ENCODE measurements at places on chromosomes 7 and 10.

DNA sequence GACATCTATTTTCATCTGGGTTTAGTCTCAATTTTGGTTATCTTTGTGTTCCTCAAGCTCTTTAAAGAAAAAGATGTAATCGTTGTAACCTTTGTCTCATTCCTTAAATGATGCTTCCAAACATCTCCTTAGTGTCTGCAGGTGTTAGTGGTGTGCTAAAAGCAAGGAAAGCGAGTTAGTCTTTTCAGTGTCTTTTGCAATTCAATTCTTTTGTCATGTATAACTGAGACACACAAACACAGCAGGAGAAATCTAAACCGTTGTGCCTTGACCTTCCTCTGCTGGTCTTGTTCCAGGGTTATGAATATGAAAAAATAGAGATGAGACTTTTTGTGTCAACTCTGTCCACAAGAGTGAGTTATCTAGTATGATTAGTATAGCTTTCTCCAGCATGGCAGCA lies 40.7 kb downstream of the PIK3CG start:
- H3K27ac ChIP-seq, result no peak overlapping the region
- no peak for DNase-seq
- H3K4me1 ChIP-seq, result peaks cover 17% of the 10 kb centered on the region

DNA sequence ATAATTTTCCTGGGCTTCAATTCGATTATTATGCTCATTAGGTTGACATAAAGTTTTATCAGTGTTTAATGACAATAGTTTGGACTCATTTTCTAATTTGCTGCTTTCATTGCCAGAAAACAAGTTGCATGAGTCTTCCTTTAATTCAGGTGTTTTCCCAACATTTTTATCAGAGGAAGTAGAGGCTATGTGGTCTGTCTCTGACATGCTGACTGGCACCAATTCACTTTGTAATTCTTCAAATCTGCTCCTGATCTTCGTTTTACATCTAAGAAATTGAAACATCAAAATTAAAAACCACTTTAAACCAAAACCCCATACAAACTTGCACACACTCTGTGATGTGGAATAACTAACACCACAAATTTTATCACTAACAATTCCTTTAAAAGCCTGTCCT lies 10.9 kb downstream of the CCDC186 start:
- peak overlapping the region; percentile 47 for H3K27ac ChIP-seq
- no peak for DNase-seq
- H3K4me1 ChIP-seq, result peaks cover 40% of the 10 kb centered on the region
- H3K27me3 ChIP-seq, result no peaks in the 10 kb centered on the region

DNA sequence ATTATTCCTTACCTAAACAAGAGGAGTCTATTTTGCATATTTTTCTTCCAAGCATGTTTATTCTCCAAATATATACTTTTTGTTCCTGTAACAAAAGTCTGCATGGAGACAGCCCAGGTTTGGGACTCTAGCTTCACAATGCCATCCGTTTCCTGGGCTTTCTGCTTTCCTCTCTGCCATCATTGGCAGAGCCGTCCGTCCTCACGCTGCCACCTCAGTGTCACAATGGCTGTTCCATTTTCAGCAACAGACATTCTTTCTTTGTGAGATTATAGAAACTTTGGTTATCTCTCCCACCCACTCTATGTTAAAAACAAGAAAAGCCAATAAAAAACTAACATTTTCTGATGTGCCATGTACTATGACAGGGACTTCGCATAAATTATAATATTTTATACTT lies 825.2 kb downstream of the REEP3 start:
- H3K36me3 ChIP-seq, result no peaks in the 10 kb centered on the region
- no peaks in the 10 kb centered on the region for H3K4me1 ChIP-seq
- no peak overlapping the region for H3K4me3 ChIP-seq

DNA sequence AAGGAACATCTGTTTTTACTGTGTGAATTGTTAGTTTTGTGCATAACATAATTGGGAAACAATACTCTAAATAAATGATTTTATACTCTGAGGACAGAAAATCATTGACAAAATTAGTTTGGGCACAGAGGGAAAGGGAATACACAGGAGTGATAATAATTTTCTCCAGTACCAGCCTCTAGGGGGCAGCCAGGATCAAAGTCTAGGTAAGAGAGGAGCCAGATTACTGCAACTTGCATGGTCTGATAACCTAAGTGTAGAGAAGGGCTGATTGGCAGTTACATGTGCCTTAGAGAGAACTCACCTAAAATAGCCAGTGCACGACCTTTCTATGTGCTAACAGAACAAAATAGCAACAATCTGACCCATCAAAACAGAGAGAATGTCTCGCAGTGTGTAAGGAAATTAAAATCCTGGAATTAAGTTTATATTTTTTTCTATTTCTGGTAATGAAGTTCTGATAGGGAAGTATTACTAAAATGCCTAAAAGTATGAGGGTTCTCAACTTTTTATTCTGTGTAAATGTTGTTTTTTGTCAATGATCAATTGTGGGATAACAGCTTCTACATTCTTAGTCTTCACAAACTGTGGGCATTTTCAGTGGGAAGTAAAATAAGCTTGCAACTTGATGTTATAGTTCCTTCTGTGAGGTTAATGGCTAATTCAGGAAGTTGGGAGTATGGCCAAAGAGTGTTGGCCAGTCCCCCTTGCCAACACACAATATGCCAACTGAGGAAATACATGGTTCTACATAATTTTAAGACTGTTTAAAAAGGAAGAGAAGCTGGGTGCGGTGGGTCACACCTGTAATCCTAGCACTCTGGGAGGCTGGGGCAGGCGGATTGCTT lies 66.4 kb downstream of the EXOC6 start:
- H3K4me1 ChIP-seq, result no peaks in the 10 kb centered on the region
- no peak overlapping the region for H3K4me3 ChIP-seq
- peak; percentile 68 for DNase-seq

DNA sequence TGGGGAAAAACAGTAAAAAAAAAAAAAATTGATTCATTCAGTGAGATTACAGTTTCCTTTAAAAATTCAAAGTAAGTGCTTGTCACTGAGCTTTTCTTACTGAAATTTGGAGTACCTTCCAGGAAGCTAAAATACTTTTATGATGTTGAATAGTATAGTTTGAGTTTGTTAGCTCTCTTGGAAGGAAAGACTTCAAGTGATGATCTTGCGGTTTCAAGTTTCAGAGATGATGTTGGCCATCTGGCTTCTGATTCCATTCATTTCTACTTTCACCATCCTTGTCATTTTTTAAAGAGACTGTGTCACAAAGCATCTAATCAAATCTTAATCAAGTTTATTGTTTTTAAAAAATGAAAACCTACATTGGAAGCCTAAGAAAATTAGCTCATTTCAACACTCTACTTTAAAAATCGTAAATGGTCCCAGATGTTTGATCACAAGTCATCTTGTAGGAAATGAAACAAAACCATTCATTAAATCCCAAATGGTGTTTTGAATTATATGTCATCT lies 4.9 kb upstream of the HERPUD2 start:
- no peaks in the 10 kb centered on the region for H3K27me3 ChIP-seq
- peak overlapping the region; percentile 30 for H3K27ac ChIP-seq
- no peak overlapping the region for H3K4me3 ChIP-seq
- H3K36me3 ChIP-seq, result peaks cover 12% of the 10 kb centered on the region
- DNase-seq, result no peak
- peaks cover 37% of the 10 kb centered on the region for H3K4me1 ChIP-seq

- no peak for DNase-seq
- no peak overlapping the region for H3K4me3 ChIP-seq
- no peaks in the 10 kb centered on the region for H3K36me3 ChIP-seq
- no peaks in the 10 kb centered on the region for H3K4me1 ChIP-seq
Observed at GRCh38 chr7:137519181-137519691, 175.7 kb upstream of the PTN start.

DNA sequence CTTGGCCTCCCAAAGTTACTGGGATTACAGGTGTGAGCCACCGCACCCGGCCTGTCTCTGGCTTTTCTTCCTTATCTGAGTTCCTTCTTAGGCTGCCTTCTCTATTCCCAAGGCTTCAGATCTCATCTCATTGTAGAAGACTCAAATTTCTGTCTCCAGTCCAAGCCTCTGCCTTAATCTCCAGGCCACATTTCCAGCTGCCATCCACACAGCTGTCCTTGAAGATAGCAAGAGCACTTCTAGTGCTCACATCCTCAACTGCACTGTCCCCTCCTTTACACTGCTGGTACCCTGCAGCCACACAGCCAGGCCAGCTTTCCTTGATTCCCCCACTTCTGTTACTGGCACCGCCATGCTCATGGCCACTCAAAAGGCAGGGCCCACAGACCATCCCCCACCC lies 35.6 kb downstream of the POLL start:
- H3K36me3 ChIP-seq, result peaks cover 12% of the 10 kb centered on the region
- no peaks in the 10 kb centered on the region for H3K4me1 ChIP-seq
- DNase-seq, result no peak
- no peak overlapping the region for H3K27ac ChIP-seq
- H3K27me3 ChIP-seq, result no peaks in the 10 kb centered on the region
- H3K4me3 ChIP-seq, result no peak overlapping the region

- H3K4me1 ChIP-seq, result no peaks in the 10 kb centered on the region
- no peak for DNase-seq
- H3K36me3 ChIP-seq, result no peaks in the 10 kb centered on the region
- H3K27ac ChIP-seq, result no peak overlapping the region
- H3K27me3 ChIP-seq, result no peaks in the 10 kb centered on the region
- H3K4me3 ChIP-seq, result no peak overlapping the region
Observed at GRCh38 chr7:87375662-87376435, 30.4 kb downstream of the CROT start.

DNA sequence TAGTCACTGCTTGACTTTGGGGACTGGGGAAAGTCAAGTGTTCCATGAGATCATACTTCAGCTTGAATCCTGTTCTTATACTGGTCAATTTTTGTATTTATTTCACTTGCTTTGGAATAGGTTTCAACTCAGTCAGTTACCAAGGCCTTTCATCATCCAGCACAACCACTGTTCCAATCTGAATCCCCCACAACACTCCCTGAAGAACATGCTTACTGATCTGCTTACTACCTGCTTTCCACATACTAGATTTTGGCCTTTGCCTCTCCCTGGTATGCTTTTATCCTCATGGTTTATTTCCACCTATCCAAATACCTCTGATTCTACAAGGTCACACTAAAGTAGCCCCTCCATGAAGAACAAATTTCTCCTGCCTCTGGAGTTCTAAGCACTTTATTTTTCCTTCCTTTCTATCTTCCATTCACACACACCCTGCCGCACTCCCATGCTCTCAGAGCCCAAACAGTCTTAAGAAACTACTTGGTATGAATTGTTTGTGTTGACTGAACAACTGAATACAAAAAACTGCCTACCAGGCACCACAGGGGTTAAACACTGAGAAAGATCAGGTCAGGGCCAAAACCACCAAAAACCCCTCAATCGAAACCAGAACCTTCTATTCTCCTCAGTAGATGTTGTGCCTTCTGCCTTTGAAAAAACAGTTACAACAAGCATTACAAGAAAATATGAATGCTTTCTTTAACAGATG lies 178.1 kb downstream of the AVL9 start:
- no peak for DNase-seq
- H3K36me3 ChIP-seq, result no peaks in the 10 kb centered on the region
- no peaks in the 10 kb centered on the region for H3K27me3 ChIP-seq
- no peaks in the 10 kb centered on the region for H3K4me1 ChIP-seq
- H3K27ac ChIP-seq, result no peak overlapping the region

Measured in activated CD8-positive, alpha-beta T cell treated with anti-CD3 and anti-CD28 coated beads for 36 hours (primary cell).